ENCODE measurements at places on chromosomes 12 and 14. TPM values are rescaled to one million over a fixed set of nuclear protein-coding genes. Genes with fewer than 3 reads are reported as not detected.
A peak's percentile ranks its signal among the peaks of the same experiment; 100 is the strongest.

GRCh38 chr12:118709946-118710345 is 271.4 kb upstream of the SRRM4 start:
- H3K36me3 ChIP-seq: no peaks in the 10 kb centered on the region
- DNase-seq: no peak
- no peak overlapping the region for H3K27ac ChIP-seq
- H3K4me3 ChIP-seq: no peak overlapping the region
- no peaks in the 10 kb centered on the region for H3K27me3 ChIP-seq
- H3K4me1 ChIP-seq: no peaks in the 10 kb centered on the region

- H3K4me3 ChIP-seq: no peak overlapping the region
- no peaks in the 10 kb centered on the region for H3K36me3 ChIP-seq
- H3K4me1 ChIP-seq: peaks cover 15% of the 10 kb centered on the region
- no peaks in the 10 kb centered on the region for H3K27me3 ChIP-seq
- H3K27ac ChIP-seq: peak overlapping the region; percentile 21
Observed at GRCh38 chr14:58749066-58749669, 111.4 kb downstream of the DACT1 start.

The TAS2R43 gene
- total RNA-seq: 1.8 TPM

DNA sequence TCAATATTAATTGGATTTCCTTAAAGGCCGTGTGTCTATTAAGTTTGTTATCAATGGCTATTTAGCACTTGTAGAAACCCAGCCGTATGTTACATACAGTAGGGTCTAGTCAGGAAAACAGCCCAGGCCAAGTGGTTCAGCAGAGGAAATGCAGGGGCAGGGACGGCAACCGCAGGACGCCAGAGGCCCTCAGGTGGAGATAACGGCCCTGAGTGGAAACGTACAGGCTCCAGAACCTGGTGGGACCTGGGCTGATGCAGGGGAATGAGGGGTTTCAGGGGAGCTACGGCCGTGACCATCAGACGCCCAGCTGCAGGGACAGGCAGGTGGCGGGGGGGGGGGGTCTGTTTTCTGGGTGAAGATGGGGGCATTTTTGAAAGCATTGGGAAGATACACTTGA is 3.7 kb upstream of the ANKLE2 start:
- peaks cover 29% of the 10 kb centered on the region for H3K36me3 ChIP-seq
- H3K4me1 ChIP-seq: peaks cover 17% of the 10 kb centered on the region

DNA sequence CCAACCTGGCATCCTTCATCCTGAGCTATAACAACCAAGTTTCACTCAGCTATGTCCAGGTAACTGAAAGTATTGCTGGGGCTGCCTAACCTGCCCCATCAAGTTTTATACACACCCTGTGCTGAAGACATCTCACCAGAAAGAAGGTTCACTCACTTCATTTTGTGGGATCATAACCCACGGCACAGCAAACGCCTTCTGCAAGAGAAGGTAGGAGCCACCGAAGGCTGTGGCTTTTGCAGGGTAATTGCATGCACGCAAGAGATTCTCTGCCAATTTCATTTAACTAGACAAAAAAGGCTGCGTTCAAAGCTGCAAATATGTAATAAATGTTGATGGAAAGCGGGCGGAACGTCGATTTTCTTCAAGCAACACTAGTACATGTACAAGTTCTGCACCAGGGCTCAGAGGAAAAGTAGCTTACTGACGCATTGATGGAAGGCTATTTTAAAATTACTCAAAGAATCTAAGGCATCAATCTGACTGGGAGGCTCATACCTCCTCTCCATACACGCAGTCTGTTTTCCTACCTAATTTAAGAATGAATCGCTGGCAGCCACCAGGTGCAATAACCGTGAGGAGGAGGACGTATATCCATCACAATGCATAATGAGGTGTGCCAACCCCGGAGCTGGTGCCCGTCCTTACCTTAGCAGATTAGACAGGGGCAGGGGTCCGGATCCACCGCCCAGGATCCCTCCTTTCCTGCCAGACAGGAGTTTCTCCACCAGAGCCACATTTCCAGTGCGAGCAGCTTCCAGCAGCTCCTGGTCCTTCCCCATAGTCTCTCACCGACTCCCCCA is 1.1 kb downstream of the ANKS1B start:
- H3K4me1 ChIP-seq: peaks cover 9% of the 10 kb centered on the region
- no peaks in the 10 kb centered on the region for H3K36me3 ChIP-seq
- H3K4me3 ChIP-seq: peak overlapping the region; percentile 70
- peaks cover 68% of the 10 kb centered on the region for H3K27me3 ChIP-seq
- no peak overlapping the region for H3K27ac ChIP-seq

The SAMD15 gene
- 0.41 TPM for total RNA-seq

GRCh38 chr14:23143911-23144310 is 24.9 kb upstream of the CEBPE start:
- no peaks in the 10 kb centered on the region for H3K36me3 ChIP-seq
- DNase-seq: no peak

DNA sequence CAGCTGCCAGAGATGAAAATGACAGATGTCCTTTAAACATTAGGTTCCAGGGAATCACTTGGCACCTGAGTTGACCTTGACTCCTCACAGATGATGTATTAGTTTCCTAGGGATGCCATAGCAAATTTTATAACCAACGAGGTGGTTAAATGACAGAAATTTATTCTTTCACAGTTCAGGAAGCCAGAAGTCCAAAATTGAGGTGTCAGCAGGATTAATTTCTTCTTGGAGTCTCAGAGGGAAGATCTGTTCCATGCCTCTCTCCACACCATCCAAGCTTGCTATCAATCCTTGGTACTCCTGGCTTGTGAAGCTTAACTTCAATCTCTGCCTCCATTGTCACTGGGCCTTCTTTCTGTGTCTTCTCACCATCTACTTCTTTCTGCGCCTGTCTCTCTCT is 249.7 kb upstream of the BTG1 start:
- peaks cover 48% of the 10 kb centered on the region for H3K4me1 ChIP-seq
- H3K27ac ChIP-seq: no peak overlapping the region
- no peak overlapping the region for H3K4me3 ChIP-seq
- DNase-seq: no peak

GRCh38 chr12:132713123-132713522 is 2.5 kb downstream of the PGAM5 start:
- no peaks in the 10 kb centered on the region for H3K27me3 ChIP-seq
- H3K4me3 ChIP-seq: peak overlapping the region; percentile 39
- no peak overlapping the region for H3K27ac ChIP-seq
- H3K4me1 ChIP-seq: peaks cover 13% of the 10 kb centered on the region

The OR4K13 gene
- not detected for total RNA-seq

DNA sequence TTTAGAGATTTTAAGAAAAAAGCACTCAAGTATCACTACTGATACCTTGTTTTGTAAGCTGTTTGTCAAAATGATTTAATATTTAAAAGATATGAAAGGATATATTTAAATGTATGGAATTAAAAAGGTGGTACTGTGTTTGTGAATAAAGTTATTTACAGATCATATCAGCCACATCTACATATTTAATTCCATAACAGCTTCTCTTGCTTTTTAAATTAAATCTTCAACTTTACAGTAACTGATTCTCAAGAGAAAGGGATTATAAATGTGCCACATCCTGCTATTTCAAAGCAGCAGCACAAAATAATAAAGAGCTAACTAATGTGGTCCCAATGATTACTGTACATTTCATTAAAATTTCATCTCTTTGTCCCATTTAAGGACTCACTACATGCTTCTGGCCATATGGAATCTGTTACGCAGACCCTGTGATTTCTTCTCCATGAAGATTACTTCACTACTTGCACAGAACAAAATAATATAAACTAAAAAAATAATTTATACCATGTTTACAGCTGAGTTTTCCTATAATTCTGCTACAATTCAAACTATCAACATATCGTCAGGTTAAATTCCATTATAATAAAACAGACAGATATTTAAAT is 117.8 kb downstream of the MED13L start:
- no peak for DNase-seq
- peaks cover 14% of the 10 kb centered on the region for H3K4me1 ChIP-seq
- H3K27ac ChIP-seq: no peak overlapping the region
- no peaks in the 10 kb centered on the region for H3K36me3 ChIP-seq

DNA sequence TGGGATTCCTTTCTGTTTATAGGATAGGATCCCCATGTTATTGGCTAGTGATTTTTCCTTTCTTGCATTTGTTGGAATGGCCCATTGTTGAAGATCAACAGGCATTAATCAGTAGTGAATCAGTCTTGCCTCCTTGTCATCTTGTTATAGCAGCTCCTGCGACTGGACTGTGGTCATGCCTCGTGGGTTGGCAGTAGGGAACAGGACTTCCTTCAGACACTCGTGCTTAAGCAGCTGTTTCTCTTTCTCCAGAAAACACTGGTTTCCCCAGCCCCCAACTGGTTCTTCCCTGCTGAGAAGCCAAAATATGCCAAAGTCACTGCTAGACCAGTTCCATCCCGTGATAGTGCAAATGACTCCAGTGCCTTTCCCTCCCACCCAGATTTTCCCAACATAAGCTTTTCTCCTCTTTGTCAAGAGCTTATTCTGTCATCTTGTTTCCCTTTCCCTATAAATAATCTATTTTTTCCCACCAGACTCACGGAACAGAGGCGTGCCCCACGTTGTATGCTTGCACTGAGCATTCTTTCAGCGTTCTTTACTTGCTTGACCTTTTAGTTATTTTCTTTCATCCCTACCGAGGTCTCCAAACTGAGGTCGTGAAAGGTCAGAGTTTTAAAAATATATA is 83.5 kb downstream of the SAMD4A start:
- H3K4me1 ChIP-seq: peaks cover 17% of the 10 kb centered on the region
- no peak overlapping the region for H3K27ac ChIP-seq
- H3K27me3 ChIP-seq: peaks cover 23% of the 10 kb centered on the region
- no peak for DNase-seq
- H3K36me3 ChIP-seq: no peaks in the 10 kb centered on the region

The KRT73 gene
- not detected for total RNA-seq

DNA sequence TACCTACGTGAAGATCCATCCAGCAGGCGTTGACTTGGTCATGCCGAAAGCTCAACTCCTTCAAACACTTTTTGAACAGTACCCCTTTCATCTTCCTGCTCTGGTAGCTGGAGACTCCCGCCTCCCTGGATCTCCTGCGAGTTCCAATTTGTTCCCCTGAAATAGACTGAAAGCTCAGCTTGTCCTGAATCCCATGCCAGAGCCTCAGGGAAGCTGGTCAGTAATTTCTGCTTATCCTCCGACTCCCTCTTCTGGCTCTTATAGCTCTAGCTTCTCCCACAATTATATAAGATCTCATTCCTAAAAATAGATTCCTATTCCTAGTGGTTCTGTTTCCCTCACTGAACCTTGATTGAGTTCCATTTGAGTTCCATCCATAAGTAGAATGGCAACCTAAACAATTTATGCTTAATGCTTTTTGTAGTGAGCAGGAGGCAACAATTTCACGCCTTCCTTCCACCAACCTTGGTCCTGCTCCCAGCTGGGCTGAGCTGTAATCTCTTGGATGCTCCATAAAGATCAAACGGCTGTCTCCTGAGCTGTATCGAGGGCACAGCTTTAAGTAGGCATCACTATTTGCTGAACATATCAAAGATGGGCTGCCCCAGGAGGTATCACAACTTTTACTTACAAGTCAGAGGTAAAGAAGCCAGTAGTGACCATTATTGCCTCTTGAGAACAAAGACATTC is 8.0 kb upstream of the TMEM132C start:
- H3K27ac ChIP-seq: no peak overlapping the region
- H3K4me3 ChIP-seq: no peak overlapping the region
- H3K36me3 ChIP-seq: no peaks in the 10 kb centered on the region
- no peaks in the 10 kb centered on the region for H3K27me3 ChIP-seq
- H3K4me1 ChIP-seq: no peaks in the 10 kb centered on the region

DNA sequence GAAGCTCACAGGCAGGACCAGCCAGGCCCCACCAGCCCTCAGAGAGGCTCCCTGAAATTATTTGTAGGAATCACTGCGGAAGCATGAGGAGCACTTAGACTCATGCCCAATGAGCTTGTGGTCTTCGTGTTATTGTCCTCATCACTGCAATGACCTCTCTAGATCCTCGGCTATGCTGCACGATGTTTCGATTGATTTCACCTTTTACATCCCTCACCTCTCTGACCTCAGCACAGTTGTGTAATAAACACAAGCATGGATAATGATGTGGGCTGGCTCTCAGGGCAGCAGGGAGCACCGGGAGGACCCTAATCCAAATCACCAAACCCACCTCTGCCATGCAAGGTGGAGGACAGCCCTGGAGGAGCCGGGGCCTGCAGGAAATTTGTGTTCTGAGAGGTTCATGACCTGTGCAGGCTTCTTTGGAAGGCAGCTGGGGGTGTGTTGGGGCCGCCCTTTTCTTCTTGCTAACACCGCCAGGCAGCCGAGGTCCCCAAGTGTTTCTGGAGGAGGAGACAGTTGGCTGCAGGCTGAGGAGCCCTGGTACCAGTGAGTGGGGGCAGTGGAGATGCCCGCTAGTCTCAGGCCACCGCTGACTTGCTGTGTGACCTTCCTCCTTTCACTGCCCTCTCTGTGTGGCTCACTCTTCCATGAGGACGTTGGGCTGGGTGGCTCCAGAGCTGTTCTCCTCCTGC is 29.5 kb upstream of the EML1 start:
- H3K36me3 ChIP-seq: no peaks in the 10 kb centered on the region
- H3K27me3 ChIP-seq: peaks cover 2% of the 10 kb centered on the region
- no peak for DNase-seq
- no peak overlapping the region for H3K27ac ChIP-seq

DNA sequence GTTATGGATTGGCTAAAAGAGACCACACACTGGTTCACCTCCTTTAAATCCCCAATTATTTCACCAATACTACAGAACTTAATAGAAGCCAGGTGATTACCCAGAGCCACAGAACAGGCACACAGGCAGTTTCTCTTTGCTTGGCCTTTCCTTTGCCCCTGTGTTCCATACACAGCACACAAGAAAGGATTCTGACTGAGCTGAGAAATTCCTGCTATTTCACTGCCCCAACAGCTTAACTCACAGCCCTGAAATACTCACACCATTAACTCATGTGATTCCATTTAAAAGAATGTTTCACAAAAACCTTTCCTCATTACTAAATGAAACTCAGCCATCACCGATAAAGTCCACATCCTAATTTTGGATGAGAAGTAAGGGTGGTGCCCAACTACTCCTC is 133.6 kb downstream of the MED13L start:
- no peak overlapping the region for H3K4me3 ChIP-seq
- no peaks in the 10 kb centered on the region for H3K36me3 ChIP-seq
- H3K4me1 ChIP-seq: peaks cover 44% of the 10 kb centered on the region
- no peaks in the 10 kb centered on the region for H3K27me3 ChIP-seq
- DNase-seq: no peak
- peak overlapping the region; percentile 62 for H3K27ac ChIP-seq

All from activated T-helper 2 cell treated with anti-CD3 and anti-CD28 coated beads, Interferon-gamma antibody, Interleukin-2, Interleukin-4, amounts not matched to agents 10 μg/mL and 5 μg/mL and 100 μg/mL, durations not matched to agents 14 hours and 24 hours and 36 hours (primary cell).